ENCODE measurements at places on chromosomes 3 and 15.

DNA sequence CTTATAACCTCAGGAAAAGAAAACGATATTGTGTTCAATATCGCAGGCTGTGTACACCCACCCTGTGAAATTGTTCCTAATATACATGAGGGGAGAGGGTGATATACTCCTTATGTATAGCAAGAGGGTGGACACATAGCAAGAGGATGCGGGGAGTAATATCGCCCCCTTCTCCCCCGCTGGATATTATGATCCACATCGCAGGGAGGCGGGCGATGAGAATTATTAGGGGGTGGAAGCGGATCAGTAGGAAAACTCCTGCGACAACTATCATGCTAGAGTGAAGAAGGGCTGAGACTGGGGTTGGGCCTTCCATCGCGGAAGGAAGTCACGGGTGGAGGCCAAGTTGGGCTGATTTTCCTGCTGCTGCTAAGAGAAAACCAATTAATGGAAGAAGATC, 24.9 kb upstream of the BMF start:
- DNase-seq = no peak

DNA sequence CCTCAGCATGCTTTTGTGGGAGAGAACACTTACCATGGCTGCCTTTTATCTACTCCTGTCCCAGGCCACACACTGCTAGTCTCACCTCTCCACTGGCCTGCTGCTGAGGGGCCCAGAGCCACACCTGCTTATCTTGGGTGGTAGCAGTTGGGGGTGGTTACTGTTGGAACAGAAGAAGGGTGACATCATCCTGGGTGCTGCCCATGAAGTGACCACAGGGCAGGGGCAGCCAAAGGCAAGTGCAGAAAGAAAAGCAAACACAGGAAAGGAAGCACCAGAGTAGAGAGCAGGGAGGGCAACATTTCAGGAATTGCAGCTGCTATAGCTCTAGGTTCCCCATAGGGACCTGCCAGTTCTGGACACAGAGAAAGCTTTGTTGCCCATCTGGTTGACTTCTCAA, 345.2 kb downstream of the VPS13C start:
- no peak for DNase-seq

GRCh38 chr15:50137330-50137761, 18.3 kb upstream of the ATP8B4 start:
- DNase-seq = peak; percentile 98

DNA sequence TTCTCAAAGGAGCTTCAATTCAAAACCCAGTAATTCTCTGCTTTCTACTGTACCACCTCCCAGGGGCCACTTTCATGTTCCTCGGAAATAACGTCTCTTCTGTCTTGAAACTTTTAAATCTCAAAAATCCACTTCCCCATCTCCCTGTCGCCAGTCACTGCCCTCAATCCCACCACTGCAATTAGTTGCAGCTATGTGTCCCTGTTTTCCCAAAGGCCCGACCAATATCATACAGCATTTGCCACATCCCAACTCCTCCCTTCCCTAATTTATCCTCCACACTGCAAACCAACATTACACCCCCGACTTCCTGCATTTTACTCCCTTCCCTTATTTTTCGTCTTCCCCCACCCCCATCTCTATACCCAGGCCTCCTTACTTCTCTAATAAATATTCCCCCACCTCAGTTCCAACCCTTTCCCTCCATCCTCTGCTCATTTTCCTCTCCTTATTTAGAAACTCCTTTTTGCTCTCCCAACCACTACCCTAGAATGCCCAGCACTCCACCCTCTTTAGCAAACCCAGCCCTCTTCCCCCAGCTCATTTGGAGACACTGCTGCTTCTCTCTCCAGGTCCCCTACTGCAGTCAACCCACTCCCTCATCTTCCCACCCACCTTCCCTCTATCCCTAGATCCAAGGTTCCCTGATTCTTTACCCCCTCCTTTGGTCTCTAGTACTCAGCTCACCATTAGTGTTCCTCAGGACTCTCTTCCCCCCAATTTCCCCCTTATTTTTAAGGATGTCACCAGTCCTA, 1.1 kb downstream of the NPTN start:
- DNase-seq = peak; percentile 57

DNA sequence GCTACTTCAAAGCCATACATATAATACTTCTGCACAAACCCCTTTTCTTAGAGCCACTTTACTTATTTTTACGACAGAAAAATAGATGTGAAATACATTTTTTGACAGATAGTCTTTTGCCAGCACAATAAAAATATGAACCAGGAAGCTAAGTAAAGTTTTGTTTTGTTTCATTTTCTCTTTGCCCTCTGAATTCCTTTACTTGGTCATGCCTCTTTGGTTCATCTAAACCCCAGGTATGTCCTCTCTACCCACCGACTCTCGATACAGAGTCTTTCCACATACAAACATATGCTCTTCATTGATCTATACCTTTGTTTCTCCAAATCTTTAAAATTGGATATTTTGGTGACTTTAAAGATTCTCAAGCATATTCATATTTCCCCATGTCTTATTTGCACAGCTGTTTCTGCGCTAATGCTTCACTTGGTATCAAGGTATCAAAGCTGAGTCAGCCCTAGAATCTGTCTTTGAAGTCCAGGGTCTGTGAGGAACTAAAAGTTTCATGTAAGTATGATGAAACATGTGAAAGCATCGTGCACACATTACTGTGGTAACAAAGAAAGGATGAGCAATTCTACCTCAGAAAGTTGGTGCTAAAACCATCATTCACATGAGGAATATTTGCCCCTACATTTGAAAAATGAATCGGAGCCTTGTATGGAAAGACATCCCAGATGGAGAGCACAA, 845.4 kb downstream of the NAALADL2 start:
- no peak for DNase-seq

DNA sequence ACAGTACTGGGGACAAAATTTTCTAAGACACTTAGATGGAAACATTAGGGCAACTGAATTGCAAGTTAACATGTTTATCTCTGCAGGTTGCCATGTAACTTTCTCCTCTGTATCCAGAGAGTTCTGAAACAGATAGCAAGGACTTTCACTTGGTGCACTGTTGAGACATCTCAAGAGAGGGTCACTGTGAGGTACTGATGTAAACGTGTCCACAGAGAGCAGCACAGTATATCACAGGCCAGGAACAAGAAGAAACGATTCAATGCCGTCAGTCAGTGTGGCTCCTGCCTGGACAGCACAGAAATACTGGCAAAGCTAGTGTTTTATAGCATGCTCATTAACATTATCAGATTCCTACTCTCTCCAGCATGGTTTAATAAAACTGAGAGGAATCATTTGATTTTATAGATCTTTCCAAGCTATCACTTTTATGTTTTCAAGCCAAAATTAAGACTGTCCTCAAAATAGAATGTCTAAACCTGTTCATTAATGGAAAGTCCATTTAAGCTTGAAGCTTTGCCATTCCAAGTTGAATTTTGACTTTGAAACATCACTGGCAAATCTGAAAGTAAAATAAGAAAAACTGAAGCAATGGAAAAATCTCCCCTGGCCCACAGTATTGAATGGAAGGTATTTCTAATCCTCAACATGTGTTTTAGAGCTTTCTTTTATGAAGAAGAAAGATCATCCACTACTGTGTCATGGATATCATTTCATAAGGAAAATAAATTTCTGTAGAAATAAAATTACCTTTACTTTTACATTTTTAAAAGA, 102.7 kb downstream of the IMPG2 start:
- no peak for DNase-seq

- DNase-seq = peak; percentile 18
These were observed 81.1 kb upstream of the MYZAP start for GRCh38 chr15:57510647-57511046.

DNA sequence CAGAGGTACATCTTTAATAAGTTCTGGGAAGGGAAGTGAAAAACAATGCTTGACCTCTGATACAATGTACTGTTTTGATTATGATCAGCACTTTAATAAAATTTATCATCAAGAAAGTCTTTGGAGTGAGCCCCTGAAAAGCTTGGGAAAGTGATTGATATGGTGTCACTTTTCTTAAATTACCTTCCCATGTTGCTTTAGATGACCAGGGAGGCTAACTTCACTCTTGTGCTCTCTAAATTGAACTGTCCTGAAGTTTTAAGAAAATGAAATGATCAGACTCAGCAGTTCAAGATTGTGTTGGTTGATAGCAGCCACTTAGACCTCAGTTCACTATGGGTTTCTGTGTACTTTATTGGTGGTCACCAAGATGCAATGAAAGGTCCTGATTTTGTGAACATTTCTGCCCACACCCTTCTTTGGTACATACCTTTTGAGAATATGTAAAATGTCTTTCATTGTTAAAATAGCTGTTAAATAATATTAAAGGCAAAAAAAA, 15.7 kb downstream of the TGFBR2 start:
- DNase-seq = no peak

DNA sequence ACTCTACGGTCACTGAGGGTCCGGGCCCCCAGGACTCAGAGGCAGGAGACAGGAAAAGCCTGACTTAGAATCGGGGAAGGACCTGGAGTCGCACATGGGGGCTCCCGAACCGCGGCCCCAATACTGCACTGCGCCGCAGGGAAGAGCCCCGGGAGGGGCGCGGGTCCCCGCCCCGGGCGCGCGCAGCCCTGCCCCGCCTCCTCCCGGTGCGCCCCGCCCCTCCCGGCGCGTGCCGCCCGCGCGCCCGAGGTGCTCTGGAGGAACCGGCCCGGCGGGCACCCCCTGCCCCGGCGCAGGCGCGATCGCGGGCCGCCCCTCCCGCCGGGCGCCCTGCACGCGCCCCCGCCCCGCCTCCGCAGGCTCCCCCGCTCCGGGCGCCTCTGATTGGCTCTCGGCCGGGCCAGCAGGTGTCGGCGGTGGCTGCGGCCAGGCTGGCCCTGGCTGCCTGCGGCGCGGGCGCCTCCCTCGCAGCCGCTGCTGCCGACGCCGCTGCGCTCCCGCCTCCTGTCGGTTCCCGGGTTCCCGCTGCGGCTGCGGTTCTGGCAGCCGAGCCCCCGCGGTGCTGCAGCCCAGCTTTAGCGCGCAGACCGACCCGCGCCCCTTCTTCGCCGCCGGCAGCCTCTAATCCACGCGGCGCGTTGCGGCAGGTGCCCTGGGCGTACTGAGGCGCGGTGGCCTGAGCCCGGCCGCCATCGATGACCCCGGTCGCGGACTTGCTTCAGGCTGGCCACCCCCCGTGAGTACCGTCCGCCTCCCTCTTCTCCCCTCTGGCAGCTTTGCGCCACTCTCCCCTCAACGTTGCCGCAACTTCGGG, at the start of gene MYRIP:
Gene MYRIP (plus strand): TSS at position 429 of the 814 bp plus-strand sequence. CDS start 91,208 bp downstream, outside the sequence.
- peak; percentile 1 for DNase-seq

- DNase-seq = no peak
These were observed 8.9 kb downstream of the UBAP1L start for GRCh38 chr15:65106011-65106590.

DNA sequence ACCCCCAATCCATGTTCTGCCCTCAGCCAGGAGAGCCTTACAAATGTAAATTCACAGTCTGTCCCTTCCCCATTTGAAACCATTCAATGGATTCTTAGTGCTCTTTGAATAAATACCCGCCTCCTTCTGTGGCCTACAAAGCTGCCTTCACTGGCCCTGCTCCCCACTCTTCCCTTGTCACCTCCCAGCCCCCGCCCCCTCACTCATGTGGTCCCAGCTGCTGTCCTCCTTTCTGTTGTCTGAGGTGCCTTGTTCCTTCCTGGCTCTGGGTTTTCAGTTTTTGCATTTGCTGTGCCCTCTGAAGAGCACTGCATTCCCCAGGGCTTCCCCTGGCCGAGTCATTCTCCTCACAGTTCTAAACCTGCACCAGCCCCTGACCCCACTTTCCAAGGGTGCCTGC, 3.2 kb downstream of the EFCAB12 start:
- no peak for DNase-seq

DNA sequence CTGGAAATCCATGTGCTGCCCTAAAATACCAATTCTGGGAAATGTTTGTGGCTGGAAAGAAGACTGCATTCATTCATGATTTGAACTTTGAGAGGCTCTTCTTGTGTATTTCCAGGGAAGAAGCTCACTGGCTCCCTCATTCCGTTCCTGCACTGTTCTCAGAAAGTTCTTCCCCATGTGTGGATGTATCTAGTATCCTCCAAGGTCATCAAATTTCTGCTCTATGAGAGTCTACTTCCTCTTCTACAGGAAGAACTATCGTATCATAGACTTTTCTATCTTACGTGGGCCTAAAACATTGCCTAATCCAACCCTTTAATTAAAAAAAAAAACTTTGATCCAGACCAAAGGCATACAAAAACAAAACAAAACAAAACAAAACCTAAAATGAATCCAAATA, 2.9 kb downstream of the CCR3 start:
- no peak for DNase-seq

- DNase-seq = no peak
These were observed 121.0 kb downstream of the PDZRN3 start for GRCh38 chr3:73503781-73504180.

GRCh38 chr3:14423197-14423743, 20.9 kb downstream of the SLC6A6 start:
- DNase-seq = no peak

DNA sequence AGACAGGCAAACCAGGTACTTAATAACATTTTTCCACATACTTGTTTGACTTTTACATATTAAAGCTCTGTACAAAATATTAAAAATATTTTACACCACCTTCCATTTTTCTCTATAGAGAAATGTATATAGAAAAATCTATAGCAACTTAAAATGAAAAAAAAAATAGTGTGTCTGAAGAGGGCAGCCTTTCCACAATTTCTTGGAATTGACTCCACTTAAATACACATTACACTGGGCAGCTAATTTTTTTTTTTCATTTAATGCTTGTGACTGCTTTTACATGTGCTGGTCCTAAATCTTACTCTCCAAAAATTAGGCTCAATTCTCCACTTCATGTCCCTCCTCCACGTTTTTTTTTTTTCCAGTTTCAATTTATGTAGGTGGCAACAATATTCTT, 427.0 kb upstream of the RBMS3 start:
- peak; percentile 14 for DNase-seq

GRCh38 chr15:90405055-90405607, 17.1 kb downstream of the IQGAP1 start:
- no peak for DNase-seq

- DNase-seq = peak; percentile 52
These were observed 604 bp downstream of the ISL2 start for GRCh38 chr15:76337059-76337695.

DNA sequence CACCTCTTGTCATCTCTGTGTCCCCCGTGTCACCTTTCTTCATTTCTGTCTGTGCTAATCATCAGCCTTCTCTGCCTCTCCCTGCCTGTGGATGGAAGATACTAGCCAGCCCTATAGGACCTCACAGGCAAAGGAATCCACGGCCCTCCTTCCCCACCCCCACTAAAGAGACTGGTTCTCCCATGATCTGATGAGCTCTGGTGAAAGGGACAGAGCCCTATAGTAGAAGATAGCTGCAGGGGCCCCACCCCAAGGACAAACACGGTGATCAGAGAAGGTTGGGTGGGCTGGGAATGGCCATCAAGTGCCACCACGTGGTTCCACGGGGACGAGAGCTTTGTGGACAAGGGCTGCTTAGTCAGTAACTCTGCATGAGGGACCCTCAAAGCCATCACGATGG, 27.8 kb upstream of the RASA2 start:
- DNase-seq = no peak

DNA sequence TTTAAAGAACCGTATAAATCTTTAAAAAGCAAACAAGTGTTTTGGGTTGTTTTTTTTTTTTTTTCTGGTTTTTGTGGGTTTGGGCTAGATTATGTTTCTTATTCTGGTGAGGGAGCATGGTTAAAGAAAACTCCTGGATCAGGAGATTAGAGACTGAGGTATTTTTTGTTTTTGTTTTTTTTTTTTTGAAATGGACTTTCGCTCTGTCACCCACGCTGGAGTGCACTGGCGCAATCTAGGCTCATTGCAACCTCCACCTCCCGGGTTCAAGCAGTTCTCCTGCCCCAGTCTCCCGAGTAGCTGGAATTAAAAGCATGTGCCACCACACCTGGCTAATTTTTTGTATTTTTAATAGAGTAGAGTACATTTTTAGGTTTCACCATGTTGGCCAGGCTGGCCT, 95.2 kb downstream of the SLMAP start:
- DNase-seq = no peak
